ENCODE measurements at places on chromosomes 16 and 17. TPM values are rescaled to one million over a fixed set of nuclear protein-coding genes. Genes with fewer than 3 reads are reported as not detected.

Gene RAP1GAP2
- 49.2 TPM for total RNA-seq

Gene RPH3AL
- total RNA-seq = 45.6 TPM

Gene MED31
- total RNA-seq = 23.9 TPM

Gene ENPP7
- 0.18 TPM for total RNA-seq

Gene SOCS1
- total RNA-seq = 6.9 TPM

Gene SSTR5
- 0.47 TPM for total RNA-seq

Gene CHST6
- 3.2 TPM for total RNA-seq

Gene LDAF1
- total RNA-seq = 73.6 TPM

Gene SLC6A4
- total RNA-seq = 1.3 TPM

Gene MXRA7
- total RNA-seq = 129 TPM

Gene ABI3
- total RNA-seq = 15.2 TPM

Gene CACNG5
- total RNA-seq = not detected

Gene HOXB2
- total RNA-seq = 50.7 TPM

Gene TP53TG3
- not detected for total RNA-seq

Gene KCNH4
- 0.99 TPM for total RNA-seq

Gene TMEM88
- 9.9 TPM for total RNA-seq

Gene ITGAX
- total RNA-seq = 9.6 TPM

Gene SPHK1
- total RNA-seq = 3.1 TPM

Gene MPO
- 0.23 TPM for total RNA-seq

Gene RNF157
- 4.3 TPM for total RNA-seq

Gene SMIM22
- 225 TPM for total RNA-seq

Gene TMEM92
- total RNA-seq = 3.0 TPM

Gene HS3ST4
- not detected for total RNA-seq

Gene CDH1
- total RNA-seq = 428 TPM

Gene KRTAP3-1
- total RNA-seq = not detected

Gene TM4SF5
- total RNA-seq = not detected

Gene NPIPB13
- total RNA-seq = 48.8 TPM
